ENCODE measurements at places on chromosomes 5 and 9. TPM values are rescaled to one million over a fixed set of nuclear protein-coding genes. Genes with fewer than 3 reads are reported as not detected.

DNA sequence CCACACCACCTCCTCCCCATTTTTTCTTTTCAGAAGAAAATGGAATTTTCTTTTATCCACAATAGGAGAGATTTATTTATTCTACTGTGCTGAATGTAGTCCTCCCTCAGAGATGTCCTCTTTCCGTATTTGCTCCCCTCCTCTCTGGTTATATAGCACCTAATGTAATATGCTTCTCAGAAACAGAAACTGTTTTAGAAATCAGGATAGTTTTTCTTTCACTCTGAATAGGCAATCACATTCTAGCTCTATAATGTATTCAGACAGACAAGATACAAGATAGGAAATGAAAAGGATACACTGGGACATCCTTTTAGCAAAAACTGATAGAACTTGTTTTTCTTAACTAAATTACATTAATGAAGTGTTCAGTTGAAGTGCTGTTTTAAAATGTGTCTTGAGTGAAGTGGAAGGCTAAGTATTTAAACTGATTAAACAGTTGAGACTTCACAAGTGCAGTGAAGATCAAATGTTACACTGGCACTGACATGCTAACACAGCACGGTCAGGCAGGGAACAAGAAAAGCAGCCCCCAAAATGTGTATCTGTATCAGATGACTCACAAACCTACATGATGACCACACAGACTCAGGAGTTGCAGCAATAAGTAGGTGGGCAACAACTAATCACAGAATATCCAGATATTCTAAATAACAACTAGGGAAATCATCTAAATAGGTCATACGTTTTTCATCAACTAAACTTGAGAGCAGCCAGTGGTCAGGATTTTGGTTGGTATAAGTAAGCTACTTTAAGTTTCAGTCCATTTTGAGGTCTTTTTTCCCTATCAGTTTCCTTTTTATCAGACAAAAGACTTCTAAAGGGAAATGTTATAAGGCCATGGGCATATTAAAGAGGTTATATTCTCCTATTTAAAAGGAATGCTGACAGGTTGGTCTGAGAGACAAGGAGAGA, 260.4 kb downstream of the MLLT3 start:
- peaks cover 24% of the 10 kb centered on the region for H3K4me1 ChIP-seq
- no peak for DNase-seq
- H3K4me3 ChIP-seq = no peak overlapping the region
- H3K36me3 ChIP-seq = no peaks in the 10 kb centered on the region
- H3K27me3 ChIP-seq = no peaks in the 10 kb centered on the region

The CBY3 gene
- total RNA-seq = not detected

DNA sequence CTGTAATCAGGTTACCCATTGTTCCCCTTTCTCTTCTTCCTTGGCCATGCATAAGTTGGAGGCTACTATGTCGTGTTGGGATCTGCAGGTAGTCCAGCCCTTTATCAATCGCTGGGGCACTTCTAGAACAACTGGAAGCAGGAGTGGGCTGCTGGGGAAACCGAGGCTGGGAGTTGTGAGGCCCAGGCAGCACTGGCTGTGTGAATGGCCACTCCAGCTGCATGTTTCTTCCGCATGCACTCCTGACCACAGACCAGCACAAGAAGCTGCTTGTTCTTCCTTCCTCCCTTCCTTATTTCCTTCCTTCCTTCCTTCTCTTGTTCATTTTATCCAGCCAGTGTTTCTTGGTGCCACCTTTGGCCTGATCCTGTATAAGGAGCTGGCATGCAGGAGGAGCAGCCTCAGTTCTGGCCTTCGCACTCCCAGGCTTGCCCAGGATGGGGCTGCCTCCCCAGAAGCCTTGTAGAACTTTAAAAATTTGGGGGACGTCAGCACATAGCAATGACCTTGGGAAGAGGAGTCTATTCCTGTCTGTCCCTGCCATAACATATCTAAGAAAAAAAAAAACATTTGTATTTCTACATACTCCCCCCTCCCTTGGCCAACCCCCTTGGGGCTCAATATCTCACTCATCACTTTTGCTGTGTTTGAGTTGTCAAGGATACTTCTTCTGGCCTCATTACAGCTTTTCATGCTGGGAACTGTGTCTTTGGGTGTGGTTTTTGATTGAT, 20.8 kb upstream of the CXCL14 start:
- DNase-seq = peak; percentile 66
- H3K36me3 ChIP-seq = no peaks in the 10 kb centered on the region
- peaks cover 5% of the 10 kb centered on the region for H3K27me3 ChIP-seq
- no peak overlapping the region for H3K27ac ChIP-seq

GRCh38 chr5:589588-589987, 22.6 kb upstream of the CEP72 start:
- no peak for DNase-seq
- H3K27me3 ChIP-seq = no peaks in the 10 kb centered on the region
- no peaks in the 10 kb centered on the region for H3K4me1 ChIP-seq
- H3K36me3 ChIP-seq = no peaks in the 10 kb centered on the region
- H3K27ac ChIP-seq = no peak overlapping the region

The SLC12A2 gene
- total RNA-seq = 93.4 TPM

The GABRB2 gene
- total RNA-seq = 0.92 TPM

- H3K27ac ChIP-seq = no peak overlapping the region
- H3K36me3 ChIP-seq = no peaks in the 10 kb centered on the region
- DNase-seq = no peak
- H3K4me1 ChIP-seq = no peaks in the 10 kb centered on the region
- no peak overlapping the region for H3K4me3 ChIP-seq
Observed at GRCh38 chr5:125874057-125874456, 549.2 kb upstream of the GRAMD2B start.

- H3K27ac ChIP-seq = no peak overlapping the region
- no peaks in the 10 kb centered on the region for H3K36me3 ChIP-seq
- H3K4me1 ChIP-seq = no peaks in the 10 kb centered on the region
- H3K4me3 ChIP-seq = no peak overlapping the region
- no peak for DNase-seq
- H3K27me3 ChIP-seq = no peaks in the 10 kb centered on the region
Observed at GRCh38 chr5:59506285-59506877, 387.1 kb downstream of the PDE4D start.

GRCh38 chr9:134723491-134724190, 82.0 kb downstream of the COL5A1 start:
- no peak for DNase-seq
- peaks cover 25% of the 10 kb centered on the region for H3K36me3 ChIP-seq
- H3K4me3 ChIP-seq = no peak overlapping the region
- peak overlapping the region; percentile 37 for H3K27ac ChIP-seq

DNA sequence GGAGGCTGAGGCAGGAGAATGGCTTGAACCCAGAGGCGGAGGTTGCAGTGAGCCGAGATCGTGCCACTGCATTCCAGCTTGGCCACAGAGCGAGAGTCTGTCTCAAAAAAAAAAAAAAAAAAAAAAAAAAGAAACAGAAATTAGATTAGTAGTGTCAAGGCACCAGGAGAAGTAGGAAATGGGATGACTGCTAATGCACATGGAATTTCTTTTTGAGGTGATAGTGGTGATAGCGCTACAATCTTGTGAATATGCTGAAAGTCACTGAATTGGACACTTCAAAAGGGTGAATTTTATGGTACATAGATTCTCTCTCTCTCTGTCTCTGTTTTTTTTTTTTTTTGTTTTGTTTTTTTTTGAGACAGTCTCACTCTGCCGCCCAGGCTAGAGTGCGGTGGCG, 42.1 kb upstream of the SUB1 start:
- H3K36me3 ChIP-seq = no peaks in the 10 kb centered on the region
- H3K27me3 ChIP-seq = no peaks in the 10 kb centered on the region

- H3K36me3 ChIP-seq = no peaks in the 10 kb centered on the region
- no peak for DNase-seq
- no peaks in the 10 kb centered on the region for H3K4me1 ChIP-seq
- H3K4me3 ChIP-seq = no peak overlapping the region
Observed at GRCh38 chr5:174293006-174293405, 247.5 kb downstream of the NSG2 start.

The NOL6 gene
- total RNA-seq = 20.2 TPM

GRCh38 chr5:2141254-2142000, 258.7 kb upstream of the IRX4 start:
- H3K4me3 ChIP-seq = no peak overlapping the region
- no peak for DNase-seq
- no peaks in the 10 kb centered on the region for H3K36me3 ChIP-seq
- no peaks in the 10 kb centered on the region for H3K4me1 ChIP-seq
- H3K27me3 ChIP-seq = peaks cover 60% of the 10 kb centered on the region

DNA sequence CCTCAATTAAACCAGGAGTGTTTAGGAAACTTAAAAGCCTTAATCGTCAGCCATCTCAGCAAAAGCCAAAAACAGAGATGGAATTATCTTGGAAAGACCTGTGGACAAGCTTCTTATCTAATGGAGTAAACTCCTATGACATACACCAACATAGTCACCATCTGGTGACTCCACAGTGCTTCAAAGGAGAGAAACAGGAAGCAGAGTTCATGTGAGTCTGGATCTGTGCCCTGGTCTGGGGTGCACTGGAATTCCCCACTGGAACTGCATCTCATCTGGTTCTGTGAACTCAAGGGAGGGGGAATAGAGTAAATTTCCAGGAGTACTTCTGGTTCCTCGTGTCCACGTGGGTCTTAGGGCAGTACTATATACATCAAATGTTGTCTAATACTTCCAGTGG, 36.3 kb upstream of the KCNN2 start:
- no peak overlapping the region for H3K4me3 ChIP-seq
- H3K27me3 ChIP-seq = no peaks in the 10 kb centered on the region
- no peak for DNase-seq
- H3K27ac ChIP-seq = no peak overlapping the region
- H3K36me3 ChIP-seq = no peaks in the 10 kb centered on the region
- no peaks in the 10 kb centered on the region for H3K4me1 ChIP-seq

DNA sequence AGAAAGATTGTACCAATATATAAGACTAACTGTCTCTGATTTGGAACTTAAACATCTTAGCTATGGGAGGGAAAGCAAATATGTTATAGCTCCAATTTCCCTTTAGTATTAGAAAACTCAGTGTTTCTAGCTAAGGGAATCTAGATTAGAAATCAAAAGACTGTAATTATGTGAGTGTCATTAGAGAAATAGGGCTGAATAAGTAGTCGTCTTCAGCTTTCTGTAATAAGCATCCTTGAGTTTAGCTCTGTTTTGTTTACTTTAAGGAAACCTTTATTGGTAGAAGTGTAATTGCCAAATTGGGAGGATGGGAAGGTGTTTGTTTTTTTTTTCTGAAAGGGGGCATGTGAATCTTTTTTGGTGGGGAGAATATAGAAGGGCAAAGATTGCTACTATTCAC, 5.2 kb downstream of the DMXL1 start:
- H3K27me3 ChIP-seq = no peaks in the 10 kb centered on the region
- peaks cover 74% of the 10 kb centered on the region for H3K4me1 ChIP-seq
- H3K36me3 ChIP-seq = no peaks in the 10 kb centered on the region

The FBP2 gene
- not detected for total RNA-seq

GRCh38 chr5:139460455-139460854, 2.1 kb downstream of the ECSCR start:
- H3K27me3 ChIP-seq = no peaks in the 10 kb centered on the region
- H3K36me3 ChIP-seq = no peaks in the 10 kb centered on the region
- H3K27ac ChIP-seq = peak overlapping the region; percentile 64
- H3K4me1 ChIP-seq = peaks cover 4% of the 10 kb centered on the region
- no peak for DNase-seq
- H3K4me3 ChIP-seq = peak overlapping the region; percentile 40

- H3K27ac ChIP-seq = no peak overlapping the region
- no peak for DNase-seq
- H3K36me3 ChIP-seq = no peaks in the 10 kb centered on the region
- H3K27me3 ChIP-seq = no peaks in the 10 kb centered on the region
- no peak overlapping the region for H3K4me3 ChIP-seq
Observed at GRCh38 chr9:13991395-13991794, 322.5 kb downstream of the NFIB start.

DNA sequence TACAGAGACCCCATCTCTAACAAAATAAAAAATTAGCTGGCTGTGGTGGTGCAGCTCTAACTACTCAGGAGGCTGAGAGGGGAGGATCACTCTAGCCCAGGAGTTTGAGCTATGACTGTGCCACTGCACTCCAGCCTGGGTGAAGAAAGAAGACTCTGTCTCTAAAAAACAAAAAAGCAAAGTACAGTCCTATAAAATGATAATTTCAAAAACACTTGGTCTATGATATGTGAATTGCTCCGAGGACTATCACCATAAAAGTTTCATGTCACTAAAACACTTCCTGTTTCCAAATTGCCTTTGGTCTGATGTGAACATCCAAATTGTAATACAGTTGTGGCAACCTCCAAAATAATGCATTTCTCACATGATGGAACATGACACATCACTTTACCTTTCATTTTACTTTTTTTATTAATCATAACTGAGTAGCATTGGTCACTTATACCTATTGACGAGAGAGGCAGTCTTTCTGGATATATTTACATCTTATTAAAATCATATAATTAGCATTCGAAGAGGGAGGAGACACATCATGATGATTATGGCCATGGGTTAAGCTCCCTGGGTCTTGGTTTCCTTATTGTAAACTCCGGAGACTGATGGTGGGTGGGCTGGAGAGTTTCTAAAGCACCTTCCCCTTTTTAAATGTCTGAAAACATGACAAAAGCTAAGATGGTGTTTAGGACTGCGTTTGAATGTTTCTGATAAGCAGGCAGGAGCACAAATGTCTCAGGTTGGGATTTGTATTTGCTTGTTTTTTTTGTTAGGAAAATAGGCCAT, 25.8 kb upstream of the CD180 start:
- H3K4me3 ChIP-seq = no peak overlapping the region
- H3K27me3 ChIP-seq = no peaks in the 10 kb centered on the region
- H3K27ac ChIP-seq = no peak overlapping the region
- H3K36me3 ChIP-seq = no peaks in the 10 kb centered on the region
- DNase-seq = no peak

DNA sequence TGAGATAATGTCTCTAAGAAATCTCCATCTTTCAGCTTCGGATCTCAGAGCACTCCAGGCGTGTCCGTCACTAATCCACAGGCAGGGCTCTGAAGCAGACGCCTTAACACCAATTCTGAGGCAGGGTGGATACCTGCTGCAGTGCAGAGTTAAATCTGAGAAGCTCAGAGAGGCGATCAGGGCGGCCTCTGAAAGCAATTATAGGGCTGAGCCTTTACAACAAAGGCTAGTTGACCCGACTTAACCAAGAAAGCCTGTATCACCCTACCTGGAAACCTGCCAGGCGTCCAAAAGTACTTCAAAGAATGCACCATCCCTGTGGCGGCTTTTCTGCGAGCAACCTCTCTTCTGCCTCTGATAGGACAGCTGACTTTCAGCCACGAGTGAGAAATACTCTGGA, 134.8 kb upstream of the MSX2 start:
- no peaks in the 10 kb centered on the region for H3K4me1 ChIP-seq
- H3K27me3 ChIP-seq = peaks cover 18% of the 10 kb centered on the region
- DNase-seq = no peak
- H3K36me3 ChIP-seq = no peaks in the 10 kb centered on the region

DNA sequence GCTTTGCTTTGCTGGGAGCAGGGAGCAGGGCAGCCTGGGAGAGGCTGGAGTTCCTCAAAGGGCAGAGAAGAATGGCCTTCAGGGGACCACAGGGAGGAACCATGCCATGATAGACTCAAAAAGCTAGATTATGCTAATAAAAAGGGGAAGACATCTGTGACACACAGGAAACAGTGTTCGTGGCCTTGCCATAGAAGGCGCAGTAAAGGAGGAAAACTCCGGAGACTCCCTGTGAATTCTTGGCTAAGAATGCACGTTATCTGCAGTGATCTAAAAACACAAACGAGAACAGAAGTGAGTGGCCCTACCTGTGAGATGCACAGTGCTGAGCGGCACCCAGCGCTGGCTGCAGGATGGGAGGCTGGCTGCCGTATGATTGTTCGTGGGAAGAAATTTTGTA, 15.9 kb upstream of the LTC4S start:
- no peak overlapping the region for H3K4me3 ChIP-seq
- no peak for DNase-seq
- H3K27ac ChIP-seq = no peak overlapping the region
- H3K36me3 ChIP-seq = peaks cover 29% of the 10 kb centered on the region
- H3K27me3 ChIP-seq = no peaks in the 10 kb centered on the region

The SOHLH1 gene
- not detected for total RNA-seq

All from esophagus muscularis mucosa (tissue), 4 donors.